ENCODE measurements at places on chromosomes 6 and 20. TPM values are rescaled to one million over a fixed set of nuclear protein-coding genes. Genes with fewer than 3 reads are reported as not detected.

DNA sequence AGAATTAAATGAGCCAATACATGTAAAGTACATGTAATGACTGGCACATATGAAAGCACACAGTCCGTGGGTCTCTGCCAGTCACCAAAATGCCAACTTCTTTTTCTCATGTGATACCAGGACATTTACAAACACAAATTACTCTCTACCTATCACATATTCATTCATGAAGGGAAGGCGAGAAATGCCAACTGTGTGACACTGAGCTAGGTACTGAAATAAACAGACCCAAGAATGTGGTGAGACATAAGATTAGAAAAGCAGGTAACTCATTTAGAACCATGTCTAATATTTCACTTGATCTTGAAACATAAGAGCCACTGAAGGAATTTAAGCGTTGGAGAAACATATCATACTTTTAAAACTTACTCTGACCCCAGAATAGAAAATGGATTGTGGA, 41.4 kb downstream of the HBS1L start:
- H3K4me1 ChIP-seq, result no peaks in the 10 kb centered on the region
- H3K27ac ChIP-seq, result no peak overlapping the region
- no peaks in the 10 kb centered on the region for H3K36me3 ChIP-seq
- no peaks in the 10 kb centered on the region for H3K27me3 ChIP-seq
- no peak overlapping the region for H3K4me3 ChIP-seq

DNA sequence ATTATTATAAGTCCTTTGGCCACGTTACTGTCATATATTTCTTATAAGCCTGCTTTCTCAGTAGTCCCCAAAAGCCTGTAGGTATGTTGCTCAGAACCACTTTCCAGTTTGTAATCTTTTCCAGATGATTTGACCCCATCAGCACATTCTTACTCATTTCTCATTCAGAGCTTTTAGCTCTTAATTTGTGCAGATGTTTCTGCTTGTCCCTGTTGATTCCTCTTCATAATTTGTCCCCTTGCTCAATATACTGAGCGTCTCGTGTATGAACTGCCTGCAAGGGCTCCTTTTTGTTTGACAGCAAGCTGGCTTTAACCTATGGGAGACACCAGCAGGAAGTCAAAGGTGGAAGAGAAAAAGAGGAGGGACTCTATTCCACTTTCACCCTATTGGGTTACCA, 733.8 kb upstream of the GJE1 start:
- DNase-seq, result no peak
- H3K4me1 ChIP-seq, result no peaks in the 10 kb centered on the region
- no peak overlapping the region for H3K4me3 ChIP-seq
- no peaks in the 10 kb centered on the region for H3K27me3 ChIP-seq
- no peak overlapping the region for H3K27ac ChIP-seq

DNA sequence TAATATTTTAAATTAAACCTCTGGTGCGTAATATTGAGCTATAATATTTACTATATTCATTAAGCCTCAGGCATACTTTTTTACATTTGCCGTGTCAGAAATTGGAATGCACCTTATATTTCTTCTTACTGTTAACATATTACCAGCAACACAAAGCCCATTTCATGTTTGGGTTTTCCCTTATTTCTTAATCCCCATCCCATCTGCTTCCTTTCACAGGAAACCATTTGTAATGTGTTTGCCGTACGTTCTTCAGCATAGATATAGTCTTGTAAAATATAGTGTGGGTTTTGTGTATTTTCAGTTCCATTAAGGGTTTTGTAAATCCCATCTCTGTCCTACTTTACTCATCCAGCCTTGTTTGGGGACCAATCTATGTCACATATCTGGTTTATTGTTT, 6.5 kb downstream of the EYS start:
- no peaks in the 10 kb centered on the region for H3K36me3 ChIP-seq
- no peak overlapping the region for H3K4me3 ChIP-seq
- DNase-seq, result no peak
- H3K4me1 ChIP-seq, result no peaks in the 10 kb centered on the region
- no peaks in the 10 kb centered on the region for H3K27me3 ChIP-seq

DNA sequence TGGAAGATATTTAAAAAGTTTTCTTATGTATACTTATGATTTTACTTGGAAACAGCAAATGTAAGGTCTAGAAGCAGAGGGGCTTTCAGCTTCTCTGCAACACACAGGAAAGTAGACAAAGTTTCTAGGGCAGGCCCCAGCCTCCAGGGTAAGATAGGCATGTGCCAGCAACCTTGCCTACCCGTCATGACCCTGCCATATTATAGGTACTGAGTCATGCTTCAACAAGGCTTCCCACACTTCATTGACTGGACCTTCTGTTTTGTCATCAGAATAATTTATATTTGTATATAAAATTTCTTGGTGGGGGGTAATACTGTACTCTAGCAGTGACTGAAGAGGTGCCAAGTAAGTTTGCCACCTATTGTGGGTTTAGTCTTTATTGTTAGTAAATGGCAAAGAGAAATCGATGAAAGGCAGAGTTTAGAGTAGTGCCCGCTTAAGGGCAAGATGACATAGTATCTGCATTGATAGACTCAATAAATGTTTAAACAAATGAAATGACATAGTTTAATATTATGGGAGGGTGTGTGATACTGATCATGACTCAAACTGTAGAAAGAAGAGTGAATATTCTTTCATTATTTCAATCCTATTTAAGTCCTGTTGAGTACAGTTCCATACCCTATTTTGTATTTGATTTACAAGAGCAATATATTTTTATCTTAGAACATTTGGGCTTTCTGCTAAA, 95.6 kb downstream of the JARID2 start:
- H3K27me3 ChIP-seq, result no peaks in the 10 kb centered on the region
- H3K4me1 ChIP-seq, result peaks cover 54% of the 10 kb centered on the region
- DNase-seq, result no peak
- H3K27ac ChIP-seq, result no peak overlapping the region
- H3K4me3 ChIP-seq, result no peak overlapping the region

CPNE1 gene
- 273 TPM for total RNA-seq

SLC9A8 gene
- total RNA-seq, result 10.1 TPM

ACSS1 gene
- 3.9 TPM for total RNA-seq
